Right lobe of liver (tissue), 6 donors: ENCODE measurements at places on chromosomes 3 and 15. TPM values are rescaled to one million over a fixed set of nuclear protein-coding genes. Genes with fewer than 3 reads are reported as not detected.

- no peak for DNase-seq
- H3K27me3 ChIP-seq = no peaks in the 10 kb centered on the region
Observed at GRCh38 chr3:14853271-14853951, 34.6 kb downstream of the FGD5 start.

- DNase-seq = no peak
- no peak overlapping the region for H3K27ac ChIP-seq
- H3K4me3 ChIP-seq = no peak overlapping the region
- no peaks in the 10 kb centered on the region for H3K36me3 ChIP-seq
- no peaks in the 10 kb centered on the region for H3K4me1 ChIP-seq
Observed at GRCh38 chr3:32865383-32865782, 47.6 kb downstream of the TRIM71 start.

- H3K27ac ChIP-seq = no peak overlapping the region
- no peaks in the 10 kb centered on the region for H3K4me1 ChIP-seq
- H3K36me3 ChIP-seq = no peaks in the 10 kb centered on the region
- H3K4me3 ChIP-seq = no peak overlapping the region
Observed at GRCh38 chr3:98445949-98446406, 17.0 kb upstream of the OR5K1 start.

The UPK1B gene
- total RNA-seq = not detected

The ISLR gene
- total RNA-seq = 4.6 TPM
